ENCODE measurements at places on chromosomes 6 and 20.

- DNase-seq = no peak
Measured at GRCh38 chr6:111468329-111469012, 14.5 kb downstream of the REV3L start.

DNA sequence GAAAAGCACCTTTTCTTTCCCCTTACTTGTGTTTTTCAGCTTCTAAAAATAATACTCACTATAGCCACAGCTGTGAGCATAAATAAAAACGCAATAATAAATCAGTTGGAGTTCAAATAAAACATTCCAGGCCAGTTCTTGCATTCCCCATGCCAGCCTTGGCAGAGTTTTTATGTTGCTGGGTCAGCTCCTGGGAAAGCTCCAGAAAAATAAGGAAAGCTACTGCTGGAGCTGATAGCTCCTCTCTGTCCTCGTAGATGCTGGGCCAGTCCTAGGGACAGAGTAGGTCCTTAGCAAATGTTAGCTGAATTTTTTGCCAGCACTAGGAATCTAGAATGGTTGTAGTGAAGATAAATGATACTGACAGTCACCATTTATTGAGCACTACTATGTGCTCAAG is 389.0 kb upstream of the SYNCRIP start:
- DNase-seq = peak; percentile 3

- DNase-seq = no peak
Measured at GRCh38 chr6:169366258-169366901, 112.7 kb upstream of the THBS2 start.

GRCh38 chr6:41509580-41509979 is 36.6 kb upstream of the FOXP4 start:
- DNase-seq = no peak

GRCh38 chr20:32562495-32562911 is 22.6 kb downstream of the NOL4L start:
- DNase-seq = no peak

DNA sequence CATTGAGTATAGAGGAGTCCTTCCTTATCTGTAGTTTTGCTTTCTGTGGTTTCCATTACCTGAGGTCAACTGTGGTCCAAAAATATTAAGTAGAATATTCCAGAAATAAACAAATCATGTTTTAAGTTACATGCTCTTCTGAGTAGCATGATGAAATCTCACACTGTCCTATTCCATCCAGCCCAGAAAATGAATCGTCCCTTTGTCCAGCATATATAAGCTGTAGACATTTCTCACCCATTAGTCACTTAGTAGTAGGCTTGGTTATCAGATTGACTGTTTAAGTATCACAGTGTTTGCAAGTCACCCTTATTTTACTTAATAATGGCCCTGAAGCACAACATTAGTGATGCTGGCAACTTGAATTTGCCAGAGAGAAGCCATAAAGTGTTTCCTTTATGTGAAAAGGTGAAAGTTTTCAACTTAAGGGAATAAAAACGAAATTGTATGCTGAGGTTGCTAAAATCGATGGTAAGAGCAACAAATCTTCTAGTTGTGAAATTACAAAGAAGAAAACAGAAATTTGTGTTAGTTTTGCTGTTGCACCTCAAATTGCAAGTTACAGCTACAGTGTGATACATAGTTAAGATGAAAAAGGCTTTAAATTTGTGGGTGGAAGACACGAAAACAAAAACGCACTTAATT is 198.6 kb upstream of the SIM1 start:
- no peak for DNase-seq

DNA sequence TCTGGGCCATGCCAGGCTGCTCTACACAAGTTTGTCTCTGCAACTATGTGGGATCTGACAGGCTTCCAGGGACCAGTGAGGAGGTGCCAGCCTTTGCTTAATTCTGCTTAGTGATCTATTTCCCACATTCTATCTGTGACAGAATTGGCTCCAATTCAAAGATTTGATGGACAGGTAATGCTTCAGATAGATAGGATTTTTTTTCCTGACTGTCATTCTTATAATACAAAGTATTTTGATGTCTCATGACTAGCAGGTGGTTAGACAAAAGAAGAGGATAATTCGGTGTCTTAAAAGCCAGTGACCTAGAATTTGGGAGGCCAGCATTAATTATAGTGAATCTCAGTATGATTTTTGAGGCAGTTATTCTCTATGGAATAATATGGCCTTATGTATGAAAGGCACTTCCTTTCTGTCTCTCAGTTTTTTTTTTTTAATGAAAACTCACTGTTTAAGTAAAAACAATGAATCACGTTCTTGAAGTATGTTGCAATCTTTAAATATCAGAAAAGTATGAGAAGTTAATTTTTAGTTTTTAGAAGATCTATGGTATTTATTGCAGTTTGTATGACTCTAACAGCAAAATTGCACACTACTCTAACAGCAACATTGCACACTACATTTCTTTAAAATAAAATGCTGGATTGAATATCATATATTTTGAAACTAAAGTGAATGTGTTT is 43.7 kb downstream of the TMEM200A start:
- no peak for DNase-seq
